ENCODE measurements at places on chromosomes 2 and 18.

GRCh38 chr18:23826850-23827620 lies 137.8 kb downstream of the LAMA3 start:
- DNase-seq, result no peak

GRCh38 chr18:62523631-62524439 lies 1.0 kb downstream of the ZCCHC2 start:
- no peak for DNase-seq

- no peak for DNase-seq
These were observed 107.1 kb upstream of the MAPRE2 start for GRCh38 chr18:34933909-34934661.

DNA sequence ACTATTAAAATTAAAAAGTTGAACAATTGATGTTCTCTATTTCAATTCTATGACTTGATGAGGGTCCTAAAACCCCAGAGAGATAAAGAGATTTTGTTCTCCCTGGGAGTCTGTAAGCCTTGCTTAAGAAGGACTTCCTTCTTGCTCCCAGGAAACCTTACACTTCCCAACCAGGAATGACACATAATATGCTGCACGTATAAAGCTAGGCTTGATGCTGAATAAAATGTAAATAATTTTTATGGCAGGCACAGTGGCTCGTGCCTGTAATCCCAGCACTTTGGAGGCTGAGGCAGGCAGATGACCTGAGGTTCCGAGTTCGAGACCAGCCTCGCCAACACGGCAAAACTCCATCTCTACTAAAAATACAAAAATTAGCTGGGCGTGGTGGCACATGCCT lies 27.8 kb downstream of the SPIRE1 start:
- DNase-seq, result no peak

DNA sequence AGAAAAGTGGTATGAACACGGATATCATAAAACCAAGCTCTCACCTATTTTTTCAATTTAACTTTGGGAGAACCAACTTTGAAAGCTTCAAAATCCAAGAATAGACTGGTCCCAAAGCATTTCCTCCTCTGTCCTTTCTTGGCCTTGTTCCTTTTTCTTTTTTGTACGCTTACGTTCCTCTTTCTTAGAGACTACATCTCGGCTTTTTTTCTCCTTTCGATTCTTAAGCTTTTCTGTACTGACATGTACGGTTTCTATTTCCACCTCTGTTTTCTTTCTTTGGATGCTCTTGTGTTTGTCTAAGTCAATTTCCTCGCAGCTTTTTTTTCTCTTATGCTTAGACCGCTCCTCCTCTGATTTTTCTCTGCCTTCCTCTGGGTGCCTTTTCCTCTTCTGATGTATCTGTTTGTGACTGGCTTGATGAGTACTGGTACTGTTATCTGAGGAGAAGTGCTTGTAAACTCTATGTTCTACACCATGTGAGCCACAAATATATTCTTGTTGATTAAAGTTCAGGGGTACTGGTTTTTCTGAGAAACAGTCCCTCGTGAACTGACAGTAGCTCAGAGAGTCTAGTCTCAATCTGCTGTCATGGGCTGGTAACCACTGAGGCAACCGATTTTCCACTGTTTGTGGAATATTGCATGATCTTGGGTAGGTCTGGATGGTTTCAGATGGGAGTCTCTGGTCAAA lies 11.5 kb upstream of the RNU2-63P start:
- DNase-seq, result no peak

DNA sequence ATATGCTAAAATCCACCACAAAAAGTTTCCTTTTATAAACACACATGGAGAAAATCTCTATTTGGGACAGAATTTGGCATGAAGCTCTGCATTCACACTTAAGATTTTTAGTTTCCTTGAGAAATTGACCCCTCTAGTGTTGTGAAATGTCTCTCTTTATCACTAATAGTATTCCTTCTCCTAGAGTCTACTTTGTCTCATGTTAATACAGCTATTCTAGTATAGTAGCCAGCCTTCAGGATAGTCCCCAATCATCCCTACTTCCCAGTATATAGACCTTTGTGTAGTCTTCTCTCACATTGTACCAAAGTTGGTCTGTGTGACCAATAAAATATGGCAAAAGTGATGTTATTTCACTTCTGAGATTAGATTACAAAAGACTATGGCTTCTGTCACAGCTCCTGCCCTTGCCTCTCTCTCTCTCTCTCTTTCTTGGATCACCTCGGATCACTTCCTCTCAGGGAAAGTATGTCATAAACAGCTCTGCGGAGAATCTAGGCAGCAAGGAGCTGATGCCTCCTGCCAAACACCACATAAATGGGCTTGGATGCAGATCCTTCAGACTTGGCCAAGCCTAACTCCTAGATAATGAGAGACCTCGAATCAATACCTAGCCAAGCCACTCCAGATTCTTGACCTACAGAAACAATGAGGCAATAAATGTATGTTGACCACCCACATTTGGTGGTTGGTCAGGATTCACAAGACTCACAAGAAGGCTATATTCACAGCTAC lies 59.7 kb upstream of the NABP1 start:
- no peak for DNase-seq

DNA sequence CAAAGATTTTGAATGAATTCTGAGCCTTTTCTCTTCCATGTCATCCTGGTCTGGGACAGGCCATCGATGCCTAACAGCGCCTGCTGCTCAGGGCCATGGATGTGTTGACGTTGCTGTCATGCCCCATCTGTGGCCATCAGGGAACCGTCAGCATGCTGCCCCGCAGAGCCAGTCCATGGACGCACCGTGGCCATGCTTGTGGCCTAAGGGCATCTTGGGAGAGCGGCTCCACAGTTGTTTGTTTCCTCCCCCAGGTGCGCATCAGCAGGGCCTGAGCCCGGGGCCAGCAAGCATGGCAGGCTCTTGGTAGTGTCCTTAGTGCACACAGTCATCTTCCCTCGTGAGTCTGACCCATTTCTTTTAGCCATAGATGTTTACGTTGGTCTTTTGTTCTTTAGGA lies 142.7 kb downstream of the VAPA start:
- no peak for DNase-seq

- no peak for DNase-seq
These were observed 56.4 kb upstream of the ATG16L1 start for GRCh38 chr2:233195027-233195426.

Data from glomerular endothelial cell (primary cell).